ENCODE measurements at places on chromosomes 2 and 18. TPM values are rescaled to one million over a fixed set of nuclear protein-coding genes. Genes with fewer than 3 reads are reported as not detected.

CIB4 gene
- not detected for total RNA-seq

- DNase-seq = no peak
Observed at GRCh38 chr2:171346723-171347557, 86.8 kb downstream of the METTL8 start.

- no peak for DNase-seq
Observed at GRCh38 chr2:232971744-232972143, 41.3 kb downstream of the NGEF start.

- DNase-seq = no peak
Observed at GRCh38 chr2:143477714-143478443, 348.7 kb downstream of the ARHGAP15 start.
